Osteocyte (in vitro differentiated cells): ENCODE measurements at places on chromosomes 16 and 17. TPM values are rescaled to one million over a fixed set of nuclear protein-coding genes. Genes with fewer than 3 reads are reported as not detected.

GRCh38 chr17:35807371-35808144, 1.7 kb upstream of the TAF15 start:
- H3K27ac ChIP-seq = peak overlapping the region; percentile 99
- H3K4me1 ChIP-seq = peaks cover 53% of the 10 kb centered on the region
- H3K36me3 ChIP-seq = no peaks in the 10 kb centered on the region
- no peak for DNase-seq
- no peaks in the 10 kb centered on the region for H3K27me3 ChIP-seq
- peak overlapping the region; percentile 86 for H3K4me3 ChIP-seq

- H3K4me1 ChIP-seq = no peaks in the 10 kb centered on the region
- no peaks in the 10 kb centered on the region for H3K36me3 ChIP-seq
- no peak overlapping the region for H3K4me3 ChIP-seq
- H3K27ac ChIP-seq = no peak overlapping the region
These were observed 114.7 kb downstream of the IRX5 start for GRCh38 chr16:55045329-55045728.

DNA sequence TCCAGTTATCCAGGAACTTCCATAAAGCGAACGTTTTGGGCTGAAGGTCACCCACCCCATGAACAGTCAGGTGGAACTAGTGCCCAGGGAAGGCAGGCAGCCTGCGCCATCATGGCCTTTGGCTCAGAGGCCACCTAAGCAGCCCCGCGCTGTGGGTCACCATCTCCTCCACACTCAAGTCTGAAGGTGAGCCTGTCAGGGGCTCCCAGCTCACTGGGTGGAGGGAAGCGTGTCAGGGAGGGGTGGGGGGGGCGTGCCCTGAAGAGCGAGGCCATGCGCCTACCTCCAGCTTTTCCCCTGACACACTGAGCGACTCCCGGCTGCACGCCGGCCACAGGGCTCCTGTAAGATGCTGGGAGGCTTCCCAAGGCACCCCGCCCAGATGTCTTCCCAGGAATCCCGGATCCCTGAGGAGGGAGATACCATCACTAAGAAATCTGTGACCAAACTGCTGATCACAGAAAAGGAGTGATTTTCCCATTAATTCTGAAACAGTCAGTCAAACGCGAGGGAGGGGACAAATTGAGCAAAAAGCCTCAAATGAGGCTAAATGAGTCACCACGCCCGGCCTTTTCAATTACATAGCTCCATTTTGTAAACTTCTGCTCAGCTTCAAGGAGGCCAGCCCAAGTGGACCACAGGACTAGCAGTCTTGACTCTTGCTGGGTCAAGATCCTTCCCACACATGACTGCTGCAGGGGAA, 26.5 kb upstream of the SLC25A19 start:
- peak overlapping the region; percentile 34 for H3K27ac ChIP-seq
- H3K4me1 ChIP-seq = no peaks in the 10 kb centered on the region
- H3K27me3 ChIP-seq = no peaks in the 10 kb centered on the region
- H3K36me3 ChIP-seq = peaks cover 13% of the 10 kb centered on the region
- no peak overlapping the region for H3K4me3 ChIP-seq
- DNase-seq = no peak

DNA sequence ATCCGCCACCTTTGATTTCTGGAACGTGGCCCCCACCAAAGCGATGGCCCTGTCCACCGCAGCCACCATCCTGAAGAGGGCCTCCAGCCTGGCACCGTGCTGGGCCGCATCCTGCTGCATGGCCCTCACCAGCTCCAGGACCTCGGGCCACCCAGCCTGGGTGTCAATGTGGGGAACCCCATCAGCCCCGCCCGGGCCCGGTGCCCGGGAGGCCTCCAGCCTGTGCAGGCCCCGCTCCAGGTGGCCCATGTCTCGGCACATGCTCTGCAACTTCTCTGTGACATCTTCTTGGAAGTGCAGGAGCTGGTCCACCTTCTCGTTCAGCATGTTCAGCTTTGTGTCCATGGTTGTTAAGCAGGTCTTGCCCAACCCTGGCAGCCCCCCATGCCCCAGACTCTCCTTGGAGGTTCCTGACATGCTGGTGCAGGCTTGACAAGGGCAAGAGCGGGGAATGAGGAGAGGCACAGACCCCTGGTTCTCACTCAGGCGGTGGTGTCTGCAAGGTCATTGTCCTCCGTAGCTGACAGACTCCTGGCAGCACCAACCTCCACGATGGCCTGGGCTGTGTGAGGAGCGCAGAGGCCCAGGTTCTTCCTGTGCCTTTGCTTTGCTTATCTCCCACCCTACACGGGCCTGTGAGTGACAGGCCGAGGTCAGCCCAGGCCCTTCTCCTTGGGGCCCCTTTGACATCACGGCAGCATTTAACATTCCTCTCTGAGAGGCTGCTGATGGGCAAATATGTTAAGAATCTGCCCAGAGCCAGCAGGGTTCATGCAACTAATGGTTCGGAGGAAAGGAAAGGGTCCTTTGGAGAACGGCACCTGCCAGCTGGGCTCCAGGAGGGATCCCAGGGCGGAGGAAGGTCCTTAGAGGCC, at the start of gene MYLK3:
TSS of gene MYLK3 (minus strand) at position 568 of the 875 bp plus-strand sequence. CDS start at position 417, 151 bp downstream.
- no peaks in the 10 kb centered on the region for H3K36me3 ChIP-seq
- H3K4me1 ChIP-seq = peaks cover 37% of the 10 kb centered on the region
- DNase-seq = no peak
- H3K27ac ChIP-seq = peak within 1 kb of the TSS; percentile 32

DNA sequence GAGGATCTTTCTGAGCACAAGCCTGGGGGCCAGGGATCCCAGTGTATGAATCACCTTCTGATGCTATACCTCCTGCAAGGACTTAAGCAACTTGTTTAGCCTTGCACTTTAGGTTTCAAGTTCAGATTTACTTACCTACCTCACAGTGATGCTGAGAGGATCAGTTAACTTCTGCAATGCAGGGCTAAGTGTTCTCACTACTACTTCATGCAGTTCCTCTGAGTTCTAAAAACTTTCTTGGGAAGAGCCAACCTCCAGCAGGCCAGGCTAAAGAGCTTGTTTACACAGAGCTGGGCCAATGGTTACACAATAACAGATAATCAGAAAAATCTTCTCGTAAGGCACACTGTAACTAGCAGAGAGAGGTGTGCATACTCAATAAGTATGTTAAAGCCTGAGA, 13.0 kb downstream of the VEZF1 start:
- no peak overlapping the region for H3K27ac ChIP-seq
- H3K4me3 ChIP-seq = no peak overlapping the region
- H3K4me1 ChIP-seq = peaks cover 9% of the 10 kb centered on the region
- H3K27me3 ChIP-seq = no peaks in the 10 kb centered on the region
- no peak for DNase-seq

DNA sequence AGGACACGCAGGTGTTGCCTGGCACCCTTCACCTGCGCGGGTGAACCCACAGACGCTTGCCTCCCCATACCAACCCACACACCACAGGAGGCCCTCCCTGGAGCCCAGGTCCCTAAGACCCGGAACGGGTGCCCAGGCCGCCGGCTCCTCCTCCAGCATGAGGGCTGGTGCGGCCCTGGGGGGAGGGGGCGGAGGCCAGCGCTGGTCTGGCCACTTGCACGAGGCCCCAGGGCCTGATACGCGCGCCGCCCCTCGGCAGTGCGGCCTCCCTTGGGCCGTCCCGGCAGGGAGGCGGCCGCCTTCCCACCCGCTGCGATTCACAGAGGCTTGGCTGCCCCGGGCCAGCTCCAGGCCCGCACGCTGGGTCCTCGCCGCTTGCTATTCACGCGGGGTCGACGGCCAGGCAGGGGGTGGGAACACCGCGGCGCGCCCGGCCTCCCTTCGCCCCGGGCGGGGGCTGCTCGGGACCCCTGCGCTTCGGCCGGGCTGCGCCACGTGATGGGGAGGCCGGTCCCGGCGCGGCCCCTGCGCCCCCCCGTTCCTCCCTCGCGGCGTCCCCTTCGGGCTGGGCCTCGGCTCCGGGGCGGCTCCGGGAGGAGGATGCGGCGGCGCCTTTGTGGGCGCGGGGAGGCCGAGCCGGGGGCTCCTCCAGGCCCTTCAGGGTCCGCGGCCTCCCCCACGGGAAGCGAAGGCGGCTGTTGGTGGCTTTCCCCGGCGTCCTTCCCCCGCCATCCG, 685 bp downstream of the FASN start:
- H3K4me3 ChIP-seq = peak overlapping the region; percentile 67
- peaks cover 3% of the 10 kb centered on the region for H3K36me3 ChIP-seq
- peak; percentile 91 for DNase-seq

GRCh38 chr17:51251010-51251409, 8.8 kb downstream of the MBTD1 start:
- H3K36me3 ChIP-seq = peaks cover 32% of the 10 kb centered on the region
- peaks cover 19% of the 10 kb centered on the region for H3K4me1 ChIP-seq
- H3K27me3 ChIP-seq = no peaks in the 10 kb centered on the region
- no peak for DNase-seq
- no peak overlapping the region for H3K4me3 ChIP-seq

GRCh38 chr16:51759329-51759728, 608.3 kb upstream of the SALL1 start:
- no peak overlapping the region for H3K27ac ChIP-seq
- peaks cover 25% of the 10 kb centered on the region for H3K27me3 ChIP-seq
- DNase-seq = no peak
- H3K4me1 ChIP-seq = peaks cover 5% of the 10 kb centered on the region
- no peak overlapping the region for H3K4me3 ChIP-seq

- H3K4me1 ChIP-seq = peaks cover 52% of the 10 kb centered on the region
- peak overlapping the region; percentile 79 for H3K27ac ChIP-seq
- H3K27me3 ChIP-seq = no peaks in the 10 kb centered on the region
- DNase-seq = no peak
- H3K36me3 ChIP-seq = peaks cover 18% of the 10 kb centered on the region
These were observed 2.4 kb downstream of the TNRC6A start for GRCh38 chr16:24731722-24732419.

DNA sequence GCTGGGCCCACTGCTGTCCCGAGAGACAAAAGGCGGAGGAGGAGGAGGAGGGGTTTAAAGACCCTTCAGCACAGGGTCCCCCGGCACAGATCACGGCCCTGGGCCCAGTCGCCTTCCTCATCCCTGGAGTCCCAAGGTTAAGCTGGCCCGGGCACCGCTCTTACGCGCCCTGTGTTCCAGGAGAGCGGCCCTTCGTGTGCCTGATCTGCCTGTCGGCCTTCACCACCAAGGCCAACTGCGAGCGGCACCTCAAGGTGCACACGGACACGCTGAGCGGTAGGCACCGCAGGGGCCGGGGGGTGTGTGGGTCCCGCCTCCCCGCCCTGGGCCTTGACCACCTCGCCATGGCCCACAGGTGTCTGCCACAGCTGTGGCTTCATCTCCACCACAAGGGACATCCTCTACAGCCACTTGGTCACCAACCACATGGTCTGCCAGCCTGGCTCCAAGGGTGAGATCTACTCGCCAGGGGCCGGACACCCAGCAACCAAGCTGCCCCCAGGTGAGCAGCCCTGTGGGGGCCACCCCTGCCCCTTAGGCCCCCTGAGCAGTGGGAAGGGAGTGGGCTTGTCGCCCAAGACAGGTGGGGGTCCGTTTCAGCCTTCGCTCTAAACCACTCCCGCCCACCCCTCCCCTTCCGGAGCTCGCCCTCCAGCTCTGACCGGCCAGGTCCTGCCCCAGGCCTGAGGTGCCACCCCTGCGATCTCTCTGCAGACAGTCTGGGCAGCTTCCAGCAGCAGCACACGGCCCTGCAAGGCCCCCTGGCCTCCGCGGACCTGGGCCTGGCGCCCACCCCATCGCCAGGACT, 37.6 kb upstream of the ZC3H18 start:
- H3K4me1 ChIP-seq = peaks cover 12% of the 10 kb centered on the region
- H3K4me3 ChIP-seq = peak overlapping the region; percentile 26
- no peaks in the 10 kb centered on the region for H3K27me3 ChIP-seq
- no peak overlapping the region for H3K27ac ChIP-seq

- DNase-seq = no peak
- H3K4me3 ChIP-seq = no peak overlapping the region
- H3K27ac ChIP-seq = no peak overlapping the region
- H3K27me3 ChIP-seq = no peaks in the 10 kb centered on the region
- peaks cover 54% of the 10 kb centered on the region for H3K4me1 ChIP-seq
- peaks cover 24% of the 10 kb centered on the region for H3K36me3 ChIP-seq
These were observed 3.3 kb downstream of the IFT20 start for GRCh38 chr17:28331891-28332420.

DNA sequence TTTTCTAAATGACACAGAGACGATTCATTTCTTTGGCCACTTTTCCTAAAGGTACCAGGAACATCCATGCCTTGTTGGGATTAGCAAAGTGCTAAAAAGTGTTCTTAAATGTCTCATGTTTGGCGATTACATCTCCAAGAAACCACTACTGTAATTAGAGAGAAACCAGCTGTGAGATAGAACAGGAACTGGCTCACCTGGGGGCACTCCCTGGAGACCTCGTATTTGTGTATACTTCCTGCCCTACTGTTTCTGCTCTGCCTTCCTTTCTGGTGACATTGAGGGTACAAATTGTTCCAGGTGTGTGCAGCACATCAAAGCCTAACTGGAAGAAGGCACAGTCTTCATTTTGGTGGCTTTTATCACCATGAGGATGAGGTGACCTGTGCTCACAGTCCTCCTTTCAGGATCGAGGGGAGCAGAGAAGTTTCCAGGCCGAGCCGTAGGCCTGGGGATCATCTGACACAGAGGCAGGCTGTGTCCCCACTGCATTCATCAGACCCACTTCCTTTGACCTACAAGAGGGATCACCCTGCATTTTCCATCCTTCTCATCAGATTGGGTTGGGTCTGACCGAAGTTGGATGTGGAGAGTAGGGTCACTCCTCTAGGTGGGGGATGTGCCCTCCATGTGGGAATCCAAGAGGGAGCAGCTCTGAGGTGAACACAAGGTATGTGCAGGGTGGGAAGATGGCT, 23.7 kb downstream of the CCL4 start:
- H3K27ac ChIP-seq = no peak overlapping the region
- H3K27me3 ChIP-seq = peaks cover 16% of the 10 kb centered on the region
- no peak overlapping the region for H3K4me3 ChIP-seq
- H3K4me1 ChIP-seq = no peaks in the 10 kb centered on the region
- no peaks in the 10 kb centered on the region for H3K36me3 ChIP-seq

GRCh38 chr17:81221842-81222619, 734 bp downstream of the CEP131 start:
- no peaks in the 10 kb centered on the region for H3K27me3 ChIP-seq
- no peak overlapping the region for H3K27ac ChIP-seq
- H3K4me1 ChIP-seq = peaks cover 17% of the 10 kb centered on the region

- H3K4me1 ChIP-seq = peaks cover 11% of the 10 kb centered on the region
- H3K27ac ChIP-seq = peak overlapping the region; percentile 58
- DNase-seq = no peak
- H3K36me3 ChIP-seq = peaks cover 36% of the 10 kb centered on the region
These were observed 59.4 kb downstream of the BPTF start for GRCh38 chr17:67884741-67885140.

DNA sequence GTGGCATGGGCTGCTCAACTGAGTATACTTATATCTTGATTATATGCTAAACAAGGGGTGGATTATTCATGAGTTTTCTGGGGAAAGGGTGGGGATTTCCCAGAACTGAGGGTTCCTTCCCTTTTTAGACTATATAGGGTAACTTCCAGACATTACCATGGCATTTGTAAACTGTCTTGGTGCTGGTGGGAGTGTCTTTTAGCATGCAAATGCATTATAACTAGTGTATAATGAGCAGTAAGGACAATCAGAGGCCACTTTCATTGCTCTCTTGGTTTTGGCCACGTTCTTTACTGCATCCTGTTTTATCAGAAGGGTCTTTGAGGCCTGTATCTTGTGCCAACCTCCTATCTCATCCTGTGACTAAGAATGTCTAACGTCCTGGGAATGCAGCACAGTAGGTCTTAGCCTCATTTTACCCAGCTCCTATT, 12.0 kb downstream of the PRR11 start:
- peaks cover 4% of the 10 kb centered on the region for H3K4me1 ChIP-seq
- H3K27ac ChIP-seq = no peak overlapping the region
- DNase-seq = no peak
- H3K4me3 ChIP-seq = no peak overlapping the region
- no peaks in the 10 kb centered on the region for H3K36me3 ChIP-seq

The KREMEN2 gene
- not detected in 2 replicates for total RNA-seq

The VEZF1 gene
- total RNA-seq = 50.6 and 50.8 TPM in 2 replicates

The C16orf46 gene
- 1.5 TPM in 1 of 2 replicates, not detected in the other for total RNA-seq

The OMG gene
- total RNA-seq = not detected in 2 replicates

The IL17C gene
- not detected in 2 replicates for total RNA-seq

The ERBB2 gene
- 66.2 and 69.9 TPM in 2 replicates for total RNA-seq

The SSTR5 gene
- total RNA-seq = not detected in 2 replicates
